ENCODE measurements at places on chromosomes 13 and 19.

DNA sequence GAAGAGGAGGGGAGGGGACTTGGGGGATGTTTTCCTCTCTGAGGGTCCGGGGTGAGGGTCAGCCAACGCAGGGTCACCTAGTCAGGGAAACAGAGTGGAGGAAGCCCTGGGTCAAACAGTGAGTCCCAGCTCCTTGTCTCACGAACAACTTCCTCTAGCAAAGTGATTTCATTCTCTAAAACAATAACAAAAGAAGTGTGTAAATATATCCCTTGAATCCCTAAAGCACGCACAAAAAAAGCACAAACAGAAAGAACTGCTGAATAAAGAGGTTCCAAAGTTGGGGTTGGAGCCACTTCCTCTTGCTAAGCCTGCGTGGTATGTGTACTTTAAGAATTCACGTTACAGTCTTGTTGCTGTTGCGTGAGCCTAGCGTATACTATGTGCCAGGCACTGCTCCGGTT, 1.5 kb upstream of the C5AR2 start:
- DNase-seq = no peak

DNA sequence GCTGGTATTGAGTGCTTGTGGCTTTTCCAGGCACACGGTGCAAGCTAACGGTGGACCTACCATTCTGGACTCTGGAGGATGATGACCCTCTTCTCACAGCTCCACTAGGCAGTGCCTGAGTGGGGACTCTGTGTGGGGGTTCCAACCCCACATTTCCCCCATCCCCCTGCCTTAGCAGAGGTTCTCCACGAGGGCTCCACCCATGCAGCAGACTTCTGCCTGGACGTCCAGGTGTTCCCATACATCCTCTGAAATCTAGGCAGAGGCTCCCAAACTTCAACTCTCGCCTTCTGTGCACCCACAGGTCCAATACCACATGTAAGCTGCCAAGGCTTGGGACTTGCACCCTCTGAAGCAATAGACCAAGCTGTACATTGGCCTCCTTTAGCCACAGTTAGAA, 25.3 kb upstream of the ZSCAN18 start:
- DNase-seq = no peak

- peak; percentile 48 for DNase-seq
Observed at GRCh38 chr19:41420101-41420880, 6.9 kb downstream of the B3GNT8 start.

- peak; percentile 34 for DNase-seq
Observed at GRCh38 chr13:35475960-35476943, at the start of gene MAB21L1. Gene MAB21L1 (minus strand): TSS chr13:35476689. CDS start chr13:35476138, 551 bp downstream.

GRCh38 chr13:111913761-111914140, 153.2 kb upstream of the SOX1 start:
- DNase-seq = no peak

- DNase-seq = no peak
Observed at GRCh38 chr13:84029396-84029795, 147.1 kb upstream of the SLITRK1 start.

- no peak for DNase-seq
Observed at GRCh38 chr19:13103581-13104359, 1.1 kb upstream of the LYL1 start.

GRCh38 chr13:84844473-84844872, 954.7 kb downstream of the SLITRK6 start:
- no peak for DNase-seq

- peak; percentile 85 for DNase-seq
Observed at GRCh38 chr19:1066251-1066747, 668 bp upstream of the ARHGAP45 start.

DNA sequence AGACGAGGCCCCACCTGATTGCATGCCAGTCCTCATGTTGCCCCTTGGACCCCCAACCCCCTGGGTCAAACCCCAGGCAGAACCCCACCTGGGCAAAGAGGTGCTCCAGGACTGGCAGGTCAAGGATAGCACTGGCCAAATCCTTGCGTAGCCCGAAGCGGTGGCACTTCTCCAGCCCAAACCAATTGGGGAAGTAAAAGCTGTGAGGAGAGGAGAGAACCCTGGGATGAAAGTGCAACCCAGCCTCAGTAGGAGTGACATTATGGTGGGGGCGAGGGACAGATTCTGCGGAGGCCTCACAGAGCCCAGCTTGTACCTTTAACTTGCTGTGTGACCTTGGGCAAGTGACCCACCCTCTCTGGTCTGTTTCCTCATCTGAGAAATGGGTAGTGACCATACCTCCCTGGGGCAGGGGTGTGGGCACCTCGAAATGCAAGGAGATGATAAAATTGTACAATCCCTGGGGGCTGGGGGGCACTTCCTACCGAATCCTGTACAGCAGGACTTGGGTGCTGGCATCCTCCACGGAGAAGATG, 4.4 kb downstream of the JAK3 start:
- DNase-seq = no peak

DNA sequence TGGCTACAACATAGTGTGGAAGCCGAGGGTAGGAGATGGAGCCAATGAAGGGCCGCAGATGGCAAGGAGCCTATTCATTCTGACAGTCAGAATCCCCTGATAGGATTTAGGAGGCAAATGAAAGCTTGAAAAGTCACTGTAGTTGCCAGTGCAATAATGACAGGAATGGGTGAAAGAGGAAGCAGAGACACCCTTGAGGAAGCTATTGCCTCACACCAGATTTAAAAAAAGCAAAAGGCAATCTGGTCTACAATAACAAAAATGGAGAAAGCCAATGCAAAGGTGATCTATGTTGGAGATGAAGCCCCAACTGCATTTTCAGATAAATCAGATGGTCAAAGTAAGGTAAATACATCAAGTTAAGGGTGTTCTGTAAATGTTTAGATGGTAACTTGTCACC, 158.5 kb downstream of the TUBA3C start:
- DNase-seq = no peak

DNA sequence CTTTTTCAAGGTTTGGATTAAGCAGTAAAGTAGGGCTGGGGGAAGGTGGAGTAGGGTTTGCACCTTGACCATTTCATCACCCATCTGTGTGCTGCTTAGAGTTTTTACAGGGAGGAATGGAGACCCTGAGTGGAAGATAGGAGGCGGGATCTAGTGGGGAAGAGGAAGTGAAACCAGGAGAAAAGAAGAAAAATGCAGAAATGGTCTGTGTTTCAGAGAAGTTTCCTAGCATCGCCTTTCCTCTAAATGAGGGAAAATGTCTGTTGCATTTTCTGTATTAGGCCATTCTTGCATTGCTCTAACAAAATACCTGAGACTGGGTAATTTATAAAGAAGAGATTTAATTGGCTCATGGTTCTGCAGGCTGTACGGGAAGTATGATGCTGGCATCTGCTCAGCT, 64.1 kb downstream of the TPT1 start:
- no peak for DNase-seq

GRCh38 chr13:73090116-73090822, 31.5 kb downstream of the KLF5 start:
- DNase-seq = peak; percentile 52

GRCh38 chr19:38543286-38543806, 74.4 kb downstream of the MAP4K1 start:
- DNase-seq = peak; percentile 72

GRCh38 chr19:560121-560520, 12.3 kb upstream of the BSG start:
- no peak for DNase-seq

GRCh38 chr13:44719857-44720671, 143.9 kb upstream of the TSC22D1 start:
- DNase-seq = no peak

DNA sequence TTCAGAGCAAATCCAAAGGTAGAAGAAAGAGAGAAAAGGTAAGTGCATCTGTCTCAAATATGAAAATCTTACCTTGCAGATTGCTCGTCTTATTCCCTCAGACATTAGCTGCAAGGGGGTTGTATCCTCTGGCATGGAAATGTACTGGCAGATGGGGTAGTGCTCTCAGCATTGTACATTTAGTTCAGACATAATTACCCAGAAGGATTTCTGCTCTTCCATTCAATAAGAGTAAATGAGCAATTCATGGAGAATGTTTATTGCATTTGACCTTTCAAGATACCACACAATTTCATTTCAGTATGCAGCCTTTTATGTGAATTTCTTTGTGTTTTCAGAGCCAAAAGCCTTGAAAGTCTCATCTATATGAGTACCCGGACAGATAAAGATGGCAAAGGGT, 63.8 kb downstream of the SCEL start:
- DNase-seq = no peak

- peak; percentile 35 for DNase-seq
Observed at GRCh38 chr13:91313103-91313502, 34.4 kb upstream of the MIR17HG start.

- no peak for DNase-seq
Observed at GRCh38 chr13:27161980-27162379, 9.6 kb downstream of the USP12 start.

DNA sequence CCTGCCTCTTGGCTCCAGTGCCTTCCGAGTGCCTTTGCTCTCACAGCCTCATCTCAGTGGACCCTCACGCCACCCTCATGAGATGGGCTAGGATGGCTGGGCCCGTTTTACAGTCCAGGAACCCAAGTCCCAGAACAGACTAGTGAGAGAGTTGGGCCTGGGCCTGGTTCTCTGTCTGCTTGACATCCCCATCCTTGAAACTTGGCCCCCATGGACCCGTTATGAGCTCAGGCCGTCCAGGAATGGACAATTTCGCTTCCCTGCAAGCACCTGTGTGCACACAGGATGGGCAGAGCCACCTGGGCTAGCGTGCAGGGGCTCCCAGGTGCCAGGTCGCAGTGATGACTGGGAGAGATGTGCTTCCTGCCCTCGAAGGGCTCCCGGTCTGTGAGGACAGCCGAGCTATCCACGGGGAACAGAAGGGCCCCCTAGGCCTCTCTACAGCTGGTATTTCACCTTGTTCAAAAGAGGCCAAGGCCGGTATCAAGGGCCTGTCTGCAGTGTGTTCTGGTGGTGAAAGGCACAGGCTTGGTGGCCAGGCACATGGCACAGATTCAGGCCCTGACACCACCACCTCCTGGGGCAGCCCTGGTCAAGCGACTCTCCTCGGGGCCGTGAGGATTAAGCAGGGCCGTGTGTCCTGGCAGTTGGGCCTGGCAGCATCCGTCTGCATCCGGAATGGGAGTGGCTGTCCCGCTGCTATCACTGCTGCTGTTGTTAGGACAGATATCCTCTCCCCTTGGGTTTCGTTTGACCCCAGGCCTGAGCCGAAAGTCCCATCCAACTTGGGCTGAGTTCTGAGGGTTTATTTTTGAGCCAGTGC, 38.9 kb downstream of the CAPN12 start:
- no peak for DNase-seq

- no peak for DNase-seq
Observed at GRCh38 chr13:112970552-112971287, 1.7 kb downstream of the MCF2L start.

- DNase-seq = no peak
Observed at GRCh38 chr13:39597838-39598237, 5.2 kb downstream of the LHFPL6 start.

GRCh38 chr13:114143806-114144605, 11.6 kb upstream of the RASA3 start:
- DNase-seq = peak; percentile 52

GRCh38 chr19:46298479-46299003, 1.7 kb downstream of the HIF3A start:
- DNase-seq = no peak

GRCh38 chr13:46992383-46992952, 95.6 kb upstream of the HTR2A start:
- no peak for DNase-seq

DNA sequence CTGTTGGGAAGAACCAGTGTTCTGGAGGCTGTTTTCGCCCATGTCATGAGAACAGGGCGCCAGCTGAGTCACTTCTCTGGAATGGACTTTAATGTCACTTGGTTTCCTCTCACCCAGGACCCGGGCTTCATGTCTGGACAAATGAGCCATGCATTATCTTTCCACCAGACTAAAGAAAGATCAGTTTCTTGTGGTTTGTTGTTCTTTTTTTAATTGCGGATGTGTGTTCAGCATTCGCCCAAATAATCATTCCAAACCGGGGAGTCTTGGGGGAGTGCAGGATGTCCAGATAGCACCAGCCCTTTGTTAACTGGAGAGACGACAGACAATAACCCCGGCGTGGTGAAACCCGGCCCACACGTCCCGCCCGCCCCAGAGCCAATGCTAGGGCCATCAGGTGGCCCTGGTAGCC, 102.5 kb downstream of the COL4A2 start:
- DNase-seq = no peak

GRCh38 chr13:80151016-80151415, 189.9 kb downstream of the SPRY2 start:
- no peak for DNase-seq

GRCh38 chr19:9796113-9796773, 22.6 kb downstream of the FBXL12 start:
- peak; percentile 65 for DNase-seq

DNA sequence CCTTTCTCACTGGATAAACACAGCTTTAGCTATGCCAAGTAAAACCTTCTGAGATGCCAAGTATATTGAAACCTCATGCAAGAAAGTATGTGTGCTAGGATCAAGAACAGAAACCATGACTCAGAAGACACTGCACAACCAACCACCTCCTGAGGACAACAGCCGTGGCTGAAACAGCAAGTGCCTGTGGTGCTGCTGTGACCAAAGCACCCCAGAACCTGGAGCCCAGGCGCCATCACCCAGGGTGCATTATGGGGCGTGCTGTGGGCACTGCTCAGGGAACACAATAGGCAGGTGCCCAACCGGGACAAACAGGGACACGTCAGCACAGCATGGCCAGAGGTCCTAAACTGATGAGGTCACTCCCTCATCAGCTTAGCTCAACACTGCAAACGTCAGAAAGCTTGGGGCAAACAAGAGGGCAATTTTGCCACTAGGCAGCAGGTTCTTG, 101.3 kb upstream of the SLC15A1 start:
- no peak for DNase-seq

DNA sequence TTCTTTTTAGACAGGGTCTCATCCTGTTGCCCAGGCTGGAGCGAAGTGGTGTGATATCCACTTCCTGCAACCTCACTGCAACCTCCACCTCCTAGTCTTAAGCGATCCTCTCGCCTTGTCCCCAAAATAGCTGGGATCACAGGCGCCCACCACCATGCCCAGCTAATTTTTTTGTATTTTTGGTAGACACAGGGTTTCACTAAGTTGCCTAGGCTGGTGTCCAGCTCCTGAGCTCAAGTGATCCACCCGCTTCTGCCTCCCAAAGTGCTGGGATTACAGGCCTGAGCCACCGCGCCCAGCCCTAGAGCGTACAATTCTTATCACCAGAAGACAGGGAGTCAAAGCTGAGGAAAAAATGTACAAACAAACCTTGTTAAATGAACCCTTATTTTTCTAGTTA, 4.5 kb upstream of the ELOF1 start:
- no peak for DNase-seq

DNA sequence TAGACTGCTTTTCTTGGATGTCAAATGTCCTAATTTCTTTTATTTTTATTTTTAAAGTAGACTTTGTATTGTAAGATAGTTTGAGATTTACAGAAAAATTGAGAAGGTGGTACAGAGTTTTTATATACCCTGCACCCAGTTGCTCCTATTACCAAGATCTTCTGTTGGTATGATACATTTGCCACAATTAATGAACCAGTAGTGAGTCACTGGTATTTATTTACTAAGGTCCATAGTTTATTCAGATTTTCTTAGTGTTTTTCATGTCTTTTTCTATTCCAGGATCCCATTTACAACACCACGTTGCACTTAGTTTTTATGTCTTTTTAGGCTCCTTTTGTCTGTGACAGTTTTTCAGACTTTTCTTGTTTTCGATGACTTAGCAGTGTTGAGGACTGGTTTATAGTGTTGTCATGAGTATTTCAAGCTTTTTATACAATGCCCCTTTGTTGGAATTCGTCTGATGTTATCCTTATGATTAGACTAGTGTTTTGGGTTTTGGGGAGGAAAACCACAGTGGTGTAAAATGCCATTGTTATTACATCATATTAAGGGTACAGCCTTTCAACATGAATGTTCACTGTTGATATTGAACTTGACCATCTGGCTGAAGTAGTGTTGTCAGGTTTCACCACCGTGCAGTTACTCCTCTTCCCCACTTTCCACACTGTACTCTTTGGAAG, 35.9 kb downstream of the COG3 start:
- DNase-seq = no peak
